SW 1271 (cell line): ENCODE measurements at places on chromosomes 7 and 10.

DNA sequence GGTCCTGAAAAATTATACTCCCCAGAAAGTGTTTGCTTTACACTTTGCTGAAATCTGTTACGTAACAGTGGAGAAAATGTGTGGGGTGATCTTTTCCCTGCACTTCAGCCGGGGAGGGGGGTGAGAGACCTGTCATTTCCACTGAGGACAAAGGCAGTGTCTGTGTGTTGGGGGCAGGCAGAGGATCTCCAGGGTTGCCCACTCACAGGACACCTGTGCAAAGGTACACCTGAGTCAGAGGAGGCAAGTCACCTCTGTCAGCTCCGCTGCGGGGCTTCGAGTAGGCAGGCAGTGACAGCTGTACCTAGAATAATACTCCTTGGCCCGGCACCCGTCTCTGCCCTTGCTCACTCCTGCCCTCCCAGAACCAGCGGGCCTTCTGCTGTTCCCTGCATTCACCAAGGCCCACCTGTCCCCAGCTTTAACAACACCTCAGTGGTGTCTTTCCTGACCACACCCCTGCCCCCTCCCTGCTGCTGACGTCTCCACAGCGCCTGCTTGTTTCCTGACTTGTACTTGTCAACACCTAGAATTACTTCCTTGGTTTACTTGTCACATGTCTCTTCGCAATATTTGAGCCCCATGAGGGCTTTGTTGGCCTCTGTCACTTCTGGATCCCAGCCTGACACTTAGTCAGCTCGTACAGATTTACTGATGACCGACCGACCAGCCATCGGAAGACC, 159.2 kb downstream of the NEURL1 start:
- no peak for DNase-seq

- DNase-seq = no peak
These were observed 297.5 kb downstream of the HTR7 start for GRCh38 chr10:90560331-90560730.

- no peak for DNase-seq
These were observed 387.3 kb upstream of the NPVF start for GRCh38 chr7:25615593-25615992.

DNA sequence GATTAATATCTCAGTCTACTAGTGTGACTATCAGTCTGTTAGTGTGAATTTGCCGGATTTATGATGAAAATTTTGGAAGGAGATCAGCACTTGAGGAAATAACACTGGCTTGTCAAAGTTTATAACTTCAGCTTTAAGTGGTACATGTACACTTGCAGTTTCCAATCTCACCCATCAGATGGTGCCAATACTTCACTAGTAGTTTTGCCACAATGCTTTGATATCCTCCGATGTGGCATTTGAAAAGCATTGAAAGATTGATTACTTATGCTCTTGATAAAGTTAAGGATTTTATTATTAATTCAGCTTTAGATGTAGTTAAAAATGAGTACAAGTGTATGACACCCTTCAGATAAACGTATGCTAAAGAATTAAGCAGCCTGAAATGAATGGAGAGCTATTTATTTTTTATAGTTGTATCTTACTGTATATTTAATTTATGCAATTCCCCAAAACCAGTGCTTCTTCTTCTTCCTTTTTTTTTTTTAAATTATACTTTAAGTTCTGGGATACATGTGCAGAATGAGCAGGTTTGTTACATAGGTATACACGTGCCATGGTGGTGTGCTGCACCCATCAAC, 98.2 kb downstream of the ANLN start:
- DNase-seq = peak; percentile 61

GRCh38 chr7:149792220-149792595, 18.8 kb upstream of the ZNF467 start:
- DNase-seq = no peak

DNA sequence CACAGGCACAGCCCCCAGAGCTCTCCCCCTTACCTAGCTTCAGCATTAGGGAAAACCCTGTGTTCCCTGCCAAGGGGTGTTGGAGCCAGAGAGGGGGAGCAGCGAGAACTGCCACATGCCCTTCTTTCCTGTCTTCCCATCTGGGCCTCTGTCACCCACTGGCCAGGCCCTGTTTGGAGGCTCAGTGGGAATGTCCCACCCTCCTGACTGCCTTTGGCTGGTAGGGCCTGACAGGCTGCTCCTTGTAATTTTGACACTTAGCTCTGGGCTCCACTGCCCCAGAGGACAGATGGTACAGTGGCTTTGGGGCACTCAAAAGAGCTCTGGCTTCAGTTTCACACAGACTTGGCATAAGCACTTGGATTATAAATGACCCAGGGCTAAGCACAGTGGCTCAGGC, 50.6 kb downstream of the GRID2IP start:
- DNase-seq = no peak

DNA sequence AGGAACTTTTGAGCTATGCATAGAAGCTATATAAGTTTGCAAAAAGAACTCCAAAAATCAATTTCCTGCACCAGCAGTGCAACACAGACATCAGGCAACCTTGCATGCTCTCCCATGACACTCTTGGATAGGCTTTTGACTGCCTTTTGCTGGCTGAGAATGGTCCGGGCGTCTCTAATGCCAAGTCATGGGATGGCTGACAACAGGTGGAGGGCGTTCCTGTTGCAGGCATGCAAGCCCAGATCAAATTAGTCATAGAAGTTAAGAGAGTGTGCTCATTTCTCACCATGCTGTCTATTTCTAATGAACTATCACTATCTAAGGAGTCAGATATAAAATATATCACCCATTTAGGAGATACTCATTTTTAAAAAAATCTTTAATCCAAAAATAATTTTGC, 8.4 kb downstream of the PLCE1 start:
- no peak for DNase-seq
